NCI-H446 treated with DMSO at 0.1 percent for 48 hours (cell line): ENCODE measurements at places on chromosomes 11 and 22.

DNA sequence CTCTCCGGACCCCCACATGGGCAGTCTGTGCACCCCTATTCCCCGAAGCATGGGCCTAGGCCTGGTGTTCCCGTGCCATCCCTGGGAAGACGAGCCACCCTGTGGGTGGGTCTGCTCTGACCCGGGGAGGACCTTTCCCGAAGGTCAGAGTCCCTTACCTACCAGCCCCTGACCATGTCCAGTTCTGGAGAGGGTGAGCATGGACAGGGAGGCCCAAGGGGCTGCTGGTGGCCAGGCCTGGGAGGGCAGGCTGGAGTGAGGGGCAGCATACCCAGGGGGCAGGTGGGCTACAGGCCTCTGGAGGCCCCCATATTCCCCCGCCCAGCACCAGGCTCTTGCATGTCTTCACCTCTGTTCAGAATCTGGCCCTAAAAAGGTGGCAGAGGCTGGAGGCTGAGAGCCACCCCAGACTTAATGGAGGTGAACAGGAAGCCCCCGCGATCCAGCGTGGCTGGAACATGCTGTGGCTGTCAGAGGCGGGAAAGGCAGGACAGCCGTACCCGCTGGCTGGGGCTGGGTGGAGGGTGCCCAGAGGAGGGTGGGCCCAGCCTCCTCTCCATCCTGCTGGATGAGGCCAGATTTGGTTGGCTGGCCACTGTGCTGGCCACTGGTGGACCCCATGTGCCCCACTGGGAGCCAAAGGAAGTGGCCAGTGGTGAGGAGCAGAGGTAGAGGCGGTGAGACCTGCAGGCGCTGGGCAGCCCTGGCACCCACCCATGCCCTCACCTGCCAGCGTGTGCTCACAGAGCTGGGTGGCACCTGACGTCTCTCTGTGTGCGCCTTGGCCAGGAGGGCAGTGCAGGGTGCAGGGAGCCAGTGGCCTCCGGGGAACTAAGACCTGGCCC, 11.2 kb upstream of the SYT8 start:
- DNase-seq, result no peak

DNA sequence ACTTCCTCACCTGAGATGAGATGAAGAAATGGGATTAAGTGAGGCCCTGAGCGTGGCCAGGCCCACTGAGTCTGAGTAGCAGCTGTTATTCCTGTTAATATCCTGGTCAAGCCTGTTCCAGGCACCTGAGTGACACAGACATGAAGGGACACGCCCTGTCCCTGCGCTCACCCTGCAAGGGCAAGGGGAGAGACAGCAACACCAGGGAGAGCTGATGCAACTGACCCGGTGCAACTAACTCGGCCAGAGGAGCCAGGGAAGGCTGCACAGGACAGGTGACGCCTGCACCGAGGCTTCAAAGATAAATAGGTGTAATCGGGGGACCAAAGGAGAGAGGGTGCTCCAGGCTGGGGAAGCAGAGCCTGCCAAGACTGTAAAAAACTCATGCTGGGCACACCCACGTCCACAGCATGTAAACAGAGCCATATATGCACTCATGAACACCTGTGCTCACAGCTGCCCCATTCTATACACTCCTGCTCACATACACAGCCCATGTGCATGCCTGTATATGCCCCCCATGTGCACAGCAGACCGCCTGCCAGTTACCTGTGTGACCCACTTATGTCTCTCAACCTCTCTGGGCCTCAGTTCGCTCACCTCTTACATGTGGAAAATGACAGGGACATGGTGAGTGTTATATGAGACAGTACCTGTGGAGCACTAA, 22.8 kb upstream of the GCAT start:
- no peak for DNase-seq

DNA sequence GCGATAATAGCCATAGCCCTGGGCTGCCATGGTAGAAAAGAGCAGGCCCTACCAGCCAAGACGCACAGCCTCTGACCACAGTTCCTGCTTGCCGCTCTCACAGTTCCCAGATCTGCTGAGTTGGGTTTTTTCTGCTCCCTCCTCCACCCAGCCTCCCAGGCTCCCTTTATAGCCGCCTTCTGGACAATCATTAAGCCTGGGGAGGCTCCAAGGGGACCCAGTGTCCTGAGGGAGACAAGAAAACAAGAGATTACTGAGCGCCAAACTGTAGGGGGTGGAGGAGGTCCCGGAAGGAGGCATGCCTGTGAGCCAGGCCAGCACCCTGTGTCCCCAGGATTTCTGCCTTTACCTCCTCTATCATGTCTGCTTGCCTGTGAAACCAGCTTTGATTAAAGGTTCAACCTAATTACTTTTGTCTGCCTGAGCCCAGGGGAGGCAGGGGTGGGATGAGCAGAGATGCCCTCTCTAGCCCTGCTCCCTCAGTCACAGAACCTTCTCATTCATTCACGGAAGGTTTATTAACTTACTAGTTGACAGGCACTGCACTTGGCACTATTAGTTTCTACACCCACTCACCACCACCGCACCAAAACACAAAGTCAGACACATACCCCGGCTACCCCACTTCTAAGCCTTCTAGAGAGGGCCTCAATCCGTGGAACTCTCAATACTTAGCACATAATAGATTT, 1.2 kb downstream of the SLC37A4 start:
- DNase-seq, result no peak

GRCh38 chr11:63020671-63021291, 5.1 kb upstream of the SLC22A8 start:
- DNase-seq, result no peak

- no peak for DNase-seq
These were observed 105.3 kb downstream of the ARFGAP2 start for GRCh38 chr11:47071341-47071740.

- no peak for DNase-seq
These were observed 168.2 kb upstream of the CADM1 start for GRCh38 chr11:115672412-115672811.

- DNase-seq, result peak; percentile 89
These were observed 26.2 kb downstream of the UBASH3B start for GRCh38 chr11:122681735-122682134.

- peak; percentile 9 for DNase-seq
These were observed 211.7 kb downstream of the FAM76B start for GRCh38 chr11:95577716-95578460.

GRCh38 chr22:49132009-49132408, 695.7 kb downstream of the BRD1 start:
- DNase-seq, result no peak

- DNase-seq, result no peak
These were observed 195.9 kb downstream of the SWAP70 start for GRCh38 chr11:9859554-9860305.

DNA sequence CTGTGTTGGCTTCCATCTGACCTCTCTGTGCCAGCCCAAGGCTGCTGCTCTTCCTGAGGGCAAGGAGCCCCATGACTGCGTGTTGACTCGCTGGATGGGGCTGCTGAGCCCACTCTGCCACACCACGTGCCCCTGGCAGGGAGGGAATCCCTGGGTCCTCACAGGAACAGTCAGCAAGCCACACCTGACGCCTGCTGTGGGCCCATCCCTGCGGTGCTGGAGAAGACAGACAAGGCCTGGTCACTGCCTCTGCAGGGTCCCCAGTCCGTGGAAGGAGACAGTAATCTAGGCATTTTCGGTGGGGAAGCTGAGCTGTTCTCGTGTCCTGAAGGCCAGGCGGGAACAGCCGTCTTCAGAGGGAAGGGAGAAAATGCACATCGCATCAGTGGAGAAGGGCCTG, 10.6 kb upstream of the PPP6R3 start:
- DNase-seq, result no peak

DNA sequence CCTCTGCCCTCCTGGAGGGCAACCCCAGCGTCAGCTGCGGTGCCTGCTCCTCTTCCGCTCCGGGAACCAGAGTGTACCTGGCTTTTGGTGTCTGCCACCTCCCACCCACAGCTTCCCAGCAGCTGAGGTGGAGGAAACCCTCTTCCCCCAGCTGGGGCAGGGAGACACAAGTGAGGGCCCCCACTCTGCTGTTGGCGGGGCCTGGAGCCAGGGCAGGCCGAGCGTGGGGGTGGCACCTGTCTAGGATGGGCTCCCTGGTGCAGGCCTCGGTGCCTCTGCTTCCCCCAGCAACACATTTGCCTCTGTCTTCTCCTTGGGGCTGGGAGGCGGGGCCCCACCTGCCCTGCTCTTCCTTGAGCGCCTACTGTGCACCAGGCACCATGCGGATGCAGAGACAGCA, 6.4 kb downstream of the OSM start:
- no peak for DNase-seq

- no peak for DNase-seq
These were observed 845 bp downstream of the MPPED2 start for GRCh38 chr11:30585125-30585891.

DNA sequence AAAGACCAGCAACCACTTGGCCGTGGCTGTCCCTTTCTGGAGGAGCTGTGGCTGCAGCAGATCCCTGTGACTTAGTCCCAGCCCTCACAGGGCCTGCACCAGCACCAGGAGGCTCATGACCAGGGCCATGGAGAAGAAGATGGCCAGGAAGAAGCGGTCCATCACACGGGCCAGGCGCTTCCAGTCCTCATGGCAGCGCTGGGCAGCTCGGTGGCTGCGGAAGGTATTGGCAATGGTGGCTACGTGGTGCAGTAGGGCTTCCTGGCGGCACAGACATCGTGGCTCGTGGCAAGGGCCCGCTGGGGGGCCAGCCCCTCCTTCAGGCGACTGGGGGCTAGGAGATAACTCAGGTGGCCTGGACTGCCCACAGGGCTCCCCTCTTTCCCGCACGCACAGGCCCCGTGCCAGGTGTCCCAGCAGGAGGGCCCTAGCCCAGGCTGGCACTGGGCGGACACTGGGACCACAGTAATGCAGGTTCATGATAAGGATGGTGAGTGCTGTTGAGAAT, 5.1 kb downstream of the CHRNA10 start:
- DNase-seq, result no peak

- no peak for DNase-seq
These were observed 261.0 kb downstream of the BRD1 start for GRCh38 chr22:49566693-49567092.

GRCh38 chr22:47065756-47066615, 303.5 kb downstream of the TBC1D22A start:
- no peak for DNase-seq

GRCh38 chr11:93494357-93494756, 48.8 kb downstream of the SMCO4 start:
- no peak for DNase-seq

DNA sequence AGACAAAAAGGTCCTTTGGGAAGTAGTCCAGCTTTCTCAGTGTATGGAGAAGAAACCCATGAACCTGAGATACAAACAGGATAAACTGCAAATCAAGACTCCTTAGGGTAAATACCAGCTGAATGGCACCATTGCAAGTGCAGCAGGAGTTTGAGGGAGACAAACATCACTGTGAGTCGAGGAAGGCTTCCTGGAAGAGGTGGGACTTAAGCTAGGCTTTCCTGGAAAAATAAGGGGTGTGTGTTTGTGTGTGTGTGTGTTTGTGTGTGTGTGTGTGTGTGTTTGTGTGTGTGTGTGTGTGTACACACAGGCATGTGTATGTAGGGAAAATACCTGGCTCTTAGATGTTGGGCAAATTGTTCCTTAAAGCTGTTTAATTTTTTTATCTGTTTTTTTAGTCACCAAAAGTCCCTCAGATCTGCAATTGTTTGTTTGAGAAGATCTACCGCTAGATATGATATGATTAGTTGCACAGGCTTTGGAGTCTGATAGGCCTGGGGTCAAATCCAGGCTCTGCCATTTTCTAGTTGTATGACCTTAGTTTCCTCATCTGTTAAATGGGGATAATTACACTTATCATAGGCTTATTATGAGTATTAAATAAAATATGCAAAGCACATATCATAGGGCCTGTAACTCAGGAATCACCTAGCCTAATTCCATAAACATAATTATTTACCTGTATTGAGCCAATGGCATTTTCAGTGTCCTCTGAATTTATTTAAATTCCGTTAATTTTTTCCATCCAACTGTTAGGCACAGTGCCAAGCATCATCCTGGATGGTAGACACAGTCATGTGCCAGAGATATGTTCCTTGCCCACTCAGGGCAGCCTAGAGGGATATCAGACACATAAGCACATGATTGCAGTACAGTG, 85.6 kb upstream of the EED start:
- no peak for DNase-seq

- no peak for DNase-seq
These were observed 12.7 kb upstream of the MIEF1 start for GRCh38 chr22:39489094-39490068.

GRCh38 chr11:2758751-2759150, 59.0 kb upstream of the KCNQ1OT1 start:
- DNase-seq, result no peak

- DNase-seq, result no peak
These were observed 59.2 kb downstream of the CACNG2 start for GRCh38 chr22:36644333-36644757.

DNA sequence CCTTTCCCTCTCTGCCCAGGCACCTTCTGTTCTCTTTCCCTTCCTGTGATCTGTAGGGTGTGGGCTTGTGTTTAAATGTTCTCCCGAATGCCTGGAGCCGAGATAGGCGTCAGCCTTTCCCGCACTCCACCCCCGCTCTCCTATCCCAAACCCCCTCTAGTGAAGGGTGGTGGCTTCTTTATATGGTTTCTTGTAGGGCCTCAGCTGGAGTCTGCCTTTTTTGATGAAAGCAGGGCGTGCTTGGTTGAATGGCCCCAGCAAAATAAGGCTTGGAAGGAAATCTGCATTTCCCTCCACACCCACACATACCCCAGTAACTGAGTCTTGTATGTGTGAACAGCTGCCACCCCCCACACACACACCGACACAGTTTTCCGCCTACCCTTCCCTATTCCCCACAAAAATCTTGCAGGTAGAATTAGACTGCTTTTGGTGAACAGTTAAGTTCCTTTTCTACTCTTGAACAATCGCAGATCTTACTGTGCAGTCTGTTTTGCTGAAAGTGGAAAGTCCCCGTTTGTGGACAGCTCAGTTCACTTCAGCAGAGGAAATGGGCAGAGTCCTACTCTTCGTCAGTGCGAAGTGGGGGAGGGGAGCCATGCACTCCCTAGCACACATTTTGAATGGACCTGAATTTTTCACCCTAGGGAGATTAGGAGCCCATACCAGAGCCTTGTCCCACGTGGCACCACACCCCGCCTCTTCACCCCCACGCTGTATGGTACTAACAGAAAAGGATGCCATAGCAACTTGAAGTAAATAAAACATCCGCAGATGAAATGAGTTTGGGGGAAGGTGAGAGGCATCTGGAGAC, 25.5 kb upstream of the GRK2 start:
- peak; percentile 21 for DNase-seq

- DNase-seq, result no peak
These were observed 354.4 kb downstream of the BRD1 start for GRCh38 chr22:49473286-49473685.

- no peak for DNase-seq
These were observed 54.0 kb downstream of the C11orf91 start for GRCh38 chr11:33646629-33647028.

DNA sequence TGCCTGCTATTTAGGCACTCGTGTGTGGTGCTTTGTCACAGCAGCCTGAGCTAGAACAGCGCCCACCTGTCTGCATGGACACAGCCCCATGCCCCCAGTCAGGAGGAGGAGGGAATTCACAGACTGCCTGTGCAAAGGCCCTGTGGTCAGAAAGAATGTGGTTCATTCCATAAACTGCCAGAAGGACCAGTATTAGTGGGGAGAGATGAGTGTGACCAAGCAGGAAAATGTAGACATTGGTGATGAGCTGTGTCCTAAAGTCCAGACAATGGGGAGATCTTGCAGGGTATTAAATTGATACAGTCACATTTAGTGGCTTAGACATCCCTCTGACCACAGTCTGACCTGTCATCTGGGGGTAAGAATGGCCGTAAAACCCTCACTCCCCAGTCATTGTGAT, 83.7 kb upstream of the LINC01488 start:
- no peak for DNase-seq
